ENCODE measurements at places on chromosomes 16 and 17.
A peak's percentile ranks its signal among the peaks of the same experiment; 100 is the strongest.

- no peak for DNase-seq
These were observed 50.7 kb downstream of the FOXK2 start for GRCh38 chr17:82570277-82570676.

DNA sequence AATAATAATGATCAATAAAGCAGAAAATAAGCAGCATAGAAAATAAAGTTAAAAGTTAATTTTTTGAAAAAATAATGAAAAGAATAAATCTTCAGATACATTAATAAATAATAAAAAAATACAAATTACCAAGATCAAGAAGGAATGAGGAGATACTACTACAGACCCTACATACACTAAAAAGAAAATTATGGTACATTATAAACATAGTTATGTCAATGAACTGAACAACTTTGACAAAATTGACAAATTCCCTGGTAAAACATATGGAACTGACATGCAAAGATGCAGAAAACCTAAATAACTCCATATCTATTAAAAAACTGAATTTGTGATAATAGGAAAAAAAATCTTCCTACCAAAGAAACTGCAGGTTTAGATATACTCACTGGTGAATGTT lies 456.7 kb downstream of the PMP22 start:
- DNase-seq = no peak

DNA sequence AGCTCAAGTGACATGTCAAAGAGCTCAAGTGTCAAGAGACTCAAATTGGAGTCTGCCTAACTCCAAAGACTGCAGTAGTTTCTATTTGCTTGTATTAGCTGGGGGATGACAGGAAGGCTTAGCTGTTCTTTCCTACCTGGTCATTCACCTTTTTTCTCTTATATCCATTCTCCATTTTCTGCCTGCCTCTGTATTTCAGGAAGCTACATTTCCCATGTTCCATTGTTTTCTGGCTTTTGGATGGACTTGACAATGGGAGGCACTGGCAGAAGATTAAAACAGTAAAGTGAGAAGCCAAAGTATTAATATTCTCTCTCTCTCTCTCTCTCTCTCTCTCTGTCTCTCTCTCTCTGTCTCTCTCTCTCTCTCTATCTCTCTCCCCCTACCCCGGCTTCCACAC lies 135.7 kb upstream of the ADAMTS18 start:
- no peak for DNase-seq

DNA sequence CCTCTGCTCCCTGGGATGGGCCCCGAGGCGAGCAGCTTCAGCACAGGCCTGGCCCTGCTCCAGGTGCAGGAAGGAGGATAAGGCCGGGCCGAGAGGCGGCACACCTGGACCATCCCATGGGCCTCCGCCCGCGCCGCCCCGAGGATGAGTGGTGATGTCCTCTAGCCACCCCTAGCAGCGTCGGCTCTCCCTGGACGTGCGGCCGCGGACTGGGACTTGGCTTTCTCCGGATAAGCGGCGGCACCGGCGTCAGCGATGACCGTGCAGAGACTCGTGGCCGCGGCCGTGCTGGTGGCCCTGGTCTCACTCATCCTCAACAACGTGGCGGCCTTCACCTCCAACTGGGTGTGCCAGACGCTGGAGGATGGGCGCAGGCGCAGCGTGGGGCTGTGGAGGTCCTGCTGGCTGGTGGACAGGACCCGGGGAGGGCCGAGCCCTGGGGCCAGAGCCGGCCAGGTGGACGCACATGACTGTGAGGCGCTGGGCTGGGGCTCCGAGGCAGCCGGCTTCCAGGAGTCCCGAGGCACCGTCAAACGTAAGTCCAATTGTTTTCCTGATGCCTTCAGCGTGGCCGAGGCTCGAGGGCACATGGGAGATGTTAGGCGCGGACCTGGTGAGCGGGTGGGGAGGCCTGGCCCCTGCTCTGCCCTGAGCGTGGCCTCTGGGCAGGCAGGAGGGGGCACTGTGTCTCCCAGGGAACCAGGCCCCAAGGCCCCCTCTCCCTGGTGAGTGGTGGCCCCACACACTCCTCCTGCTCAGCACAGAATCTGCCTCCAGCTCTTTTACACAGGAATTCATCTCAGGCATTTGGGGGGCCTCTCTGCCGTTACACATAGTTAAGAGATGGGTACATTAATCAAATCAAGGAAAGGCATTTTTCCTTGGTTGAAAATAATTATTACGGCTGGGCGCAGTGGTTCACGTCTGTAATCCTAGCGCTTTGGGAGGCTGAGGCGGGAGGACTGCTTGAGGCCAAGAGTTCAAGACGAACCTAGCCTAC lies 855 bp downstream of the TMEM204 start:
- peak; percentile 42 for DNase-seq

DNA sequence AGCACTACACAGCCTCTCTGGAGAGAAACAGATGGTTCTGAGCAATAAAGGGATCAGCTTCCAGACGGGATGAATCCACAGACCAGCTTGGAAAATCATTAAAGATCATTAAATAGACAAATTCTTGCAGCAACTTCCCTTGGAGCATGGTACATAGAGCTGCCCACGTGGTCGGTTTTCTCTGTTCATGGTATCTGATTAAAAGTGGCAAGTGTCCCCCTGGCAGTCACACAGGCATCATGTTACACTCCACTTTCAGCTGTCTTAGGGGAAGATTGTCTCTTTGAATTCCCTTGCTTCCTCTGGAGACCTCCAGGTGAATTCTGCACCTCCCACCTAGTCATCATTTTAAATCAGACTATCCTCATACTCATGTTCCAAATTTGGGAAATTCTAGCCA lies 92.2 kb upstream of the CACNG3 start:
- DNase-seq = no peak

GRCh38 chr16:72092832-72093447 lies 480 bp downstream of the TXNL4B start:
- no peak for DNase-seq

DNA sequence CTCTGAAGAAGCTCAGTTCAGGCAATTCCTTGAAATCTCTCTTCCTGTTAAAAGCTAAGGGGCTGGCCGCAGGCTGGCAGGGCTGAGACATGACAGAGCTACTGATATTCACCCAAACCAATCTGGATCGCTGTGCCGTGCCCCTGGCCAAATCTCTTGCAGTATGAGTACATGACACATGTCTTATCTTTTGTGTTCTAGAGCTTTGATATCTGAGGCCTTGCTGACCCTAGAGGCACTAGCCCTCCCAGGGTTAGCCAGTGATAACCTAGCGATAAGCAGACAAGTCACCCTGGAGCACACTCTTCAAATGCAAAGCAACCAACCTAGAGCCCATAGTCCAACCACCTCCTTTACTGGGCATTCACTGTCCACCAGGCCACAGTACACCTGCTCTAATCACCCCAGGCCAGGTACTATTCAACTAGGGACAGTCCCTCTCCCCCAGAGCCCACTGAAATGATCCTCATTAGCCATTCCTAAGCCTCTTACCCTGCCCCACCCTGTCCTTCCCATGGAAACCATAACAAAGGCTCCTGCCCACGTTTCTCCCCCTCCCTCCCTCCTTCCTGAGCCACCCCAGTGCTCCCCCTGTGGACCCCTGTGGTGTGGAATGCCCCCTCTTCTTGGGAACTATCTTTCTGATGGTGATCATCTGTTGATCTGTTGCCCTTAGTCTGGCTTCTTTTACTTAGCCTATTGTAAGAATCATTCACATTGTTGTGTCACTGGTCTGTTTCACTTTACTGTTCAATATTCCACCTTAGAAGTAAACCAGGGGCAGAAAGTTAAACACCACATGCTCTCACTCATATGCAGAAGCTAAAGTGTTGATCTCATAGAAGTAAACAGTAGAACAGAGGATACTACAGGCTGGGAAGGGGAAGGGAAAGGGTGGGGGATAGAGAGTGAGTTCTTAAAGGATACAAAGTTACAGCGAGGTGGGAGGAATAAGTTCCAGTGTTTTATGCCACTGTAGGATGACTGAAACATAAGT lies 52.5 kb downstream of the TEKT5 start:
- DNase-seq = no peak

GRCh38 chr16:65944361-65944760 lies 422.1 kb upstream of the CDH5 start:
- no peak for DNase-seq

DNA sequence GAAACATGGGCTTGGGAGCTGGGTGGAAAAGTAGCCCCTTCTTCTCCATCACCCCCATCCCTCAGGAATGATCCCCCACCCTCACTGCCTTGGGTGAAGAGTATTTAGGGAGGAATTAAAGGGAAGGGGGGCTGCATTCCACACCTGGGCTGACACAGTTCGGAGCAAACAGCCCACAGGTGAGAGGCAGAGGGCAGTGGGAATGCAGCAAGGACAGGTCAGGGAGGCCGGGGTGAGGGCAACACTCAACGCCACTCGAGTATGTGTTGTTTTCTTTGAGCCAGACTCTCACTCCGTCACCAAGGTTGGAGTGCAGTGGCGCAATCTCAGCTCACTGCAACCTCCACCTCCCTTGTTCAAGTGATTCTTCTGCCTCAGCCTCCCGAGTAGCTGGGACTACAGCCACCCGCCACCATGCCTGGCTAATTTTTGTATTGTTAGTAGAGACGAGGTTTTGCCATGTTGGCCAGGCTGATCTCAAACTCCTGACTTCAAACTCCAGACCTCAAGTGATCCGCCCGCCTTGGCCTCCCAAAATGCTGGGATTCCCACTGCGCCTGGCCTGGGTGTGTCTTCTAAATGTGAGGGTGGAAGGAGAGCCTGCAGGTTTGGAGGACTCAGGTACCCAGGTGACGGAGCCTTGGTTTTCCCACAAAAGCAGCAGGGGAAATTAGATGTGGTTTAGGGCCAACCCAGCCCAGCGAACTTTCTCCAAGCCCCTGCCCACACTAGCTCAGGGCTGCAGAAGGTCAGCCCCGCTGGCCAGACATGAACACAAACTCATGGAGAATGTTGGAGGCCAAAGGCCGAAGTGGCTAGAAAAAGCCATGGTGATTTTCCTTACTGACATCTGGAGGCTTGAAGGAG lies 21.2 kb upstream of the ITGA3 start:
- DNase-seq = no peak

- no peak for DNase-seq
These were observed 297.9 kb upstream of the PSMD7 start for GRCh38 chr16:73998707-73999106.

- DNase-seq = no peak
These were observed 20.0 kb upstream of the RNF135 start for GRCh38 chr17:30950669-30951399.

DNA sequence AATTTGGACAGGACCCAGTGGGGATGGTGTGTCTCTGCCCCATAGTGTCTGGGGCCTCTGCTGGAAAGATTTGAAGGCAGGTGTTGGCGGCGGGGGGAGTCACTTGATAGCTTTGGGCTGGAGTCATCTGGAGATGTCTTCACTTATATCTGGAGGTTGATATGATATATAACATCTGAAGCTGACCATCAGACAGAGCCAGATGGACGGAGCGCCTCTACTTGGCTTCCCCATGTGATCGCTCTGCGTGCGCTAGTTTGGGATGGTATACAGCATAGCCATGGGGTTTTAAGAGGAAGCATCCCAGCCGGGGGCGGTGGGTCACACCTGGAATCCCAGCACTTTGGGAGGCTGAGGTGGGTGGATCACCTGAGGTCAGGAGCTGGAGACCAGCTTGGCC lies 130.7 kb upstream of the NLRP1 start:
- no peak for DNase-seq

GRCh38 chr16:337975-338575 lies 14.4 kb downstream of the AXIN1 start:
- no peak for DNase-seq

DNA sequence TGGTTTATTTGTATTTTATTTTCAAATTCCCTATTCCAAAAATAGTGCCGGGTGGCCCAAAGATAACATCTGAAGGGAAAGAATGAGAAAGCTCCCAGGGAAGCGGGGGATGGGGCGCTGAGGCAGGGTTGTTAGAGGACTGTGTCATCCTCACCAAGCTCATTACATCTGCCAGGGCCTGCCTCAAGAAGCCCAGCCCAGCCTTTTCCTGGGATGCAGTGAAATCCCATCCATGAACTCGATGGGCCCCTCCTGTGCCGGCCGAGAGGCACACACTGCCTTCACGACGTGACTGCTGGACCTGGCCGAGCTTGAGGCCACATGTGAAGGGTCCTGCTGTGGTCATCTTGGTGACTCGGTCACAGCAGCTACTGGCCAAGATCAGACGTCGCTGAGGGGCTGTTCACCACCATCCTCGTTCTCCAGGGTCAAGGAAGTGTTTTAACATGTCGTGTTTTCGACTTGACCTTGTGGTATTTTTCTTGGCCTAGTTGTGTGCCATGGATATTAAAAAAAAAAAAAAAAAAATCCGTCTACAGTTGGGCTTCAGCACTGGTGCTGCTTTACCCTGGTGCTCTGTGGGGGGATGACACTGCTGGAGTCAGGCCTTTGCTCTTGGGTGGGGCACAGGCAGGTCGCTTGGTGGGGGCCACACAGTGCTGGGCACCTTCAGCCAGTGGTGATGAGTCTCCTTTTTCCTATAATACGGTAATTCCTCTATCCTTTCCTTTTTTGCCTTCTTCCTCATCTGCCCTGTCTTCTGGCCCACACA lies 4.9 kb downstream of the TIMM22 start:
- DNase-seq = no peak

DNA sequence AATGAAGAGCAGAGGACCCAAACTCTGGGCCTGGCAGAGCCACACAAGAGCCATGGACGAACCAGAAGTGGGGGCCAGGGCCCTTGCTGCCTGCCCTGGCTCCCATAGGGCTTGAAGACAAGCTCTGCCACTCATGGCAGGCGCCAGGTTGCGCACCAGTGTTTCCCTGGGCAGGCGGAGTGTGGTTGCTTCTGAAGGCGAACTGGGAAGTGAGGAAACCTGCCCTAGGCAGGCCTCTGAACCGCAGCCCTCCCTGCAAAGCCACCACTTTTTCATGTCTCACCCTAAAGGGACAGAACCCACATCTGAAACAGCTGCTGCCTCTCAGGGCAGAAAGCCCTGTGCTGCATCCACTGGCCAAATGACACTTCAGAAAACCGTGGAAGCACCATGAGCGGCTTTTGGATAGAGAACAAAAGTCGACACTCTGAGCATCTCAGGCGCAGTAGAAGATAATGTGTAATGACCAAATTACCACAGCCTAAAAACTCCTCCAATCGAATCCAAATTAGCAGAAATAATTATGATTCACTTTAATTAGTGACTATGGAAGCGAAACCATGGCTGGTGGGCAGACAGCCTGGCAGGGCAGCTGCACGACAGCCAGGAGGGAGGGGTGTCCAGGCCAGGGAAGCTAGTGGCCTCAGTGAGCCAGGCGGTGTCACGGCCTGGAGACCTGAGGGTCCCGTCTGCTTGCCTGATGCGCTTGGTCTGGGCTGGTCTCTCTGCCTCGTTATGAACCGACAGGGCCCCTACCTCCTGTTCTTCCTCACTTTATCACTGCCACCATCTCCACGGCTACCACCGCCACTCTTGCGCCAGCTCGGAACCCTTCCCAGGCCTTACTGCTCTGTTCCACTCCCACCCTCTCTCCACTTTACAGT lies 59.1 kb downstream of the PRMT7 start:
- DNase-seq = no peak

GRCh38 chr17:17719199-17719940 lies 38.1 kb downstream of the RAI1 start:
- DNase-seq = no peak

- no peak for DNase-seq
These were observed 9.5 kb downstream of the ABCA9 start for GRCh38 chr17:69050999-69051775.

- no peak for DNase-seq
These were observed 11.9 kb upstream of the DNASE1 start for GRCh38 chr16:3642397-3643094.
